Fibroblast of villous mesenchyme (primary cell): ENCODE measurements at places on chromosomes 1 and 21. TPM values are rescaled to one million over a fixed set of nuclear protein-coding genes. Genes with fewer than 3 reads are reported as not detected.

FAM72C gene
- 0.64 and 1.3 TPM in 2 replicates for total RNA-seq

MRPS21 gene
- total RNA-seq: 28.7 and 30.7 TPM in 2 replicates

PROK1 gene
- total RNA-seq: not detected in 2 replicates

BARHL2 gene
- total RNA-seq: not detected in 2 replicates

AGO3 gene
- total RNA-seq: 12.9 and 16.8 TPM in 2 replicates

TFF3 gene
- not detected in 2 replicates for total RNA-seq

PLPP3 gene
- 10.3 and 14.7 TPM in 2 replicates for total RNA-seq

TRIM67 gene
- not detected in 2 replicates for total RNA-seq

CASZ1 gene
- under 0.01 TPM in 2 replicates for total RNA-seq

PLA2G2C gene
- not detected in 2 replicates for total RNA-seq

EXTL1 gene
- 3.9 and 6.0 TPM in 2 replicates for total RNA-seq

ATP1A2 gene
- total RNA-seq: not detected in 2 replicates

MAN1C1 gene
- 3.9 and 5.2 TPM in 2 replicates for total RNA-seq

EPHA10 gene
- under 0.01 TPM in 1 of 2 replicates, not detected in the other for total RNA-seq

CYP4A11 gene
- not detected in 2 replicates for total RNA-seq

APOBEC4 gene
- not detected in 2 replicates for total RNA-seq

UMODL1 gene
- total RNA-seq: under 0.01 TPM in 1 of 2 replicates, not detected in the other

BACH1 gene
- total RNA-seq: 112 and 138 TPM in 2 replicates

TUFT1 gene
- total RNA-seq: 16.8 and 32.8 TPM in 2 replicates

L1TD1 gene
- total RNA-seq: under 0.01 TPM in 1 of 2 replicates, not detected in the other

HPCAL4 gene
- total RNA-seq: not detected in 2 replicates

PLA2G4A gene
- total RNA-seq: 12.1 and 15.5 TPM in 2 replicates

PLA2G5 gene
- total RNA-seq: 0.32 TPM in 1 of 2 replicates, not detected in the other

MGST3 gene
- total RNA-seq: 126 and 135 TPM in 2 replicates

SPRR1A gene
- not detected in 2 replicates for total RNA-seq

IL12RB2 gene
- total RNA-seq: under 0.01 TPM in 1 of 2 replicates, not detected in the other

FAM110D gene
- total RNA-seq: under 0.01 TPM in 1 of 2 replicates, not detected in the other

SPRR2G gene
- total RNA-seq: not detected in 2 replicates

LCE2B gene
- not detected in 2 replicates for total RNA-seq

HTR6 gene
- total RNA-seq: not detected in 2 replicates

BRDT gene
- under 0.01 and 0.97 TPM in 2 replicates for total RNA-seq

CCDC185 gene
- total RNA-seq: not detected in 2 replicates

BCAR3 gene
- 32.0 and 36.4 TPM in 2 replicates for total RNA-seq

RUNX1 gene
- total RNA-seq: 21.6 and 37.4 TPM in 2 replicates

RASAL2 gene
- total RNA-seq: 30.9 and 40.6 TPM in 2 replicates

IGSF21 gene
- not detected in 2 replicates for total RNA-seq

MAP3K21 gene
- total RNA-seq: 0.32 and 1.3 TPM in 2 replicates

KCNC4 gene
- total RNA-seq: 0.64 and 1.7 TPM in 2 replicates

KCNA3 gene
- under 0.01 and 0.64 TPM in 2 replicates for total RNA-seq

ZNF648 gene
- total RNA-seq: not detected in 2 replicates

CACNA1S gene
- not detected in 2 replicates for total RNA-seq

AGBL4 gene
- not detected in 2 replicates for total RNA-seq

HSD3B2 gene
- total RNA-seq: not detected in 2 replicates

SMIM34 gene
- not detected in 2 replicates for total RNA-seq

TRIM45 gene
- 1.7 and 2.6 TPM in 2 replicates for total RNA-seq

SHISA4 gene
- 19.0 and 25.0 TPM in 2 replicates for total RNA-seq

CA6 gene
- total RNA-seq: not detected in 2 replicates

ELOA gene
- total RNA-seq: 30.9 and 46.2 TPM in 2 replicates

GBP5 gene
- total RNA-seq: under 0.01 and 0.32 TPM in 2 replicates
